Natural killer cell (primary cell): ENCODE measurements at places on chromosomes 6 and 20. TPM values are rescaled to one million over a fixed set of nuclear protein-coding genes. Genes with fewer than 3 reads are reported as not detected.

Gene LTB
- total RNA-seq, result 32.6 TPM

GRCh38 chr6:61585504-61585903 lies 700.5 kb downstream of the KHDRBS2 start:
- no peak for DNase-seq

Gene PNLDC1
- not detected for total RNA-seq

DNA sequence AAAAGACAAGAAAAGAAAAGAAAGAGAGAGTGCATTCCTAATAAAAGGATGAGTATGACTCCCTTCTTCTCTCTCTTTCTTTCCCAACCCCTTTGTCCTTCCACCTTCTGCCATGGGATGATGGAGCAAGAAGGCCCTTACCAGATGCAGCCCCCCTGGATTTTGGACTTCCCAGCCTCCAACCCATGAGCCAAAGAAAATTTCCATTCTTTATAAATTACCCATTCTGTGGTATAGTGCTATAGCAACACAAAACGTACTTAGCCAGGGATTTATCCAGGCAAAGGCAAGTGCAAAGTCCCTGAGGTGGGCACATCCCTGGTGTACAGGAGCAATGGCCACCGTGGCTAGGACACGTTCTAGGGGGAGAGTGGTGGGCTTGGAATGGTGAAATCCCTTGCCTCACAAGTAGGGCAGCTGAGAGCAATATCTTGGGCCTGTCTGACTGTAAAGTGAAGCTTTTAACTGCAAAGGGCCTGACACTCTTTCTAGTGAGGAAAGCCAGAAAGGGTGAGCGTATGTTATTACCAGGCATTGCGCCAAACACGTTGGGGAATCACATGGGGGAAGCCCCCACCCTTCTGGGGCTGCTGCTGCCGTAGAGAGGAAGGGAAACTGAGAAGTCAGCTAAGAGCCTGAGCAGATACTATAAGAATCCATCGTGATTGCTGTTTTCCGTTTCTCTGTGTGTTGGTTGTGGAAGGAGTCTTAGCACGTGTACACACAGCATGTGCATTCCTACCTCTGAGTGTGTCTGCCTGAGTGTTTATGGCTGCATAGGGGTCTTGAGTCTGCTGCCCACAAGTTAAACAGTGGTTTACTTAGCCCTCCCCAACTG lies 50.7 kb upstream of the SIRPA start:
- DNase-seq, result peak; percentile 21

DNA sequence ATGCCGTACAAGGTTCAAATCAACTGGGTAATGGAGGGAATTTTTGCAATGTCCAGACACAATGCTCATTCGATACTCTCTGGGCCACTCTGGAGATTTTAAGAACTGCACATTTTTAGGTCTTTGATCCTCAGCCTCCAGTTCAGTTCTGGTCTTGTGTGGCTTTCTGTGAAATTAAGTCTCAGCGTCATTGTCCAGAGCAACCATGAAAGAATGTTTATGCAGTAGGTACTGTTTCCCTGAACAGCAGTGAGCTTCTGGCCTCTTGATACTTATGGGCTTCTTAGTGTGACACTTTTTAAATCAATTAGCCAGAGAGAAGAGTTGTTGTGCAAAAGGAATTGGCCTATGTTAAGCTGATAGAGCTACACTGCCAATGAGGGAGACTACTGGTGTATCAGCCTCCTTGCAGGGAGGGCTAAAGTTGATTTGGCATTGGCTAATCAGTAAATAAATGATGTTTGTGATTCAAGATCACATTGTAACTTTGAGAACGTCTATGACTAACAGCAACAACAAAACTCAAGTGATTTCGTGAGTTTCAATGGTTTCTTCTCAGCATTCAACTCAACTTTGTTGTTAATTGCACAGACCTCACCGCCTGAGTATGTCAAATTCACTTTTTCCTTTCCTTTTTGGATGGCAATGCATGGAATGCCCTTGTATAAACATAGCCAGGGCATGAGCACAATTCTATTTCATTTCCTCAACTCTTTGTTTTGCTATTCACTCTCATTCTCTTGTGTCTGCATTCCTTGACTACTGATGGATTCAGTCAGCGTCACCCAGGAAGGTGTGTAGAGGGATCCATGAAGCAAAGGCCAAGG lies 85.1 kb downstream of the GJA1 start:
- no peak for DNase-seq

Gene MPIG6B
- 19.0 TPM for total RNA-seq

DNA sequence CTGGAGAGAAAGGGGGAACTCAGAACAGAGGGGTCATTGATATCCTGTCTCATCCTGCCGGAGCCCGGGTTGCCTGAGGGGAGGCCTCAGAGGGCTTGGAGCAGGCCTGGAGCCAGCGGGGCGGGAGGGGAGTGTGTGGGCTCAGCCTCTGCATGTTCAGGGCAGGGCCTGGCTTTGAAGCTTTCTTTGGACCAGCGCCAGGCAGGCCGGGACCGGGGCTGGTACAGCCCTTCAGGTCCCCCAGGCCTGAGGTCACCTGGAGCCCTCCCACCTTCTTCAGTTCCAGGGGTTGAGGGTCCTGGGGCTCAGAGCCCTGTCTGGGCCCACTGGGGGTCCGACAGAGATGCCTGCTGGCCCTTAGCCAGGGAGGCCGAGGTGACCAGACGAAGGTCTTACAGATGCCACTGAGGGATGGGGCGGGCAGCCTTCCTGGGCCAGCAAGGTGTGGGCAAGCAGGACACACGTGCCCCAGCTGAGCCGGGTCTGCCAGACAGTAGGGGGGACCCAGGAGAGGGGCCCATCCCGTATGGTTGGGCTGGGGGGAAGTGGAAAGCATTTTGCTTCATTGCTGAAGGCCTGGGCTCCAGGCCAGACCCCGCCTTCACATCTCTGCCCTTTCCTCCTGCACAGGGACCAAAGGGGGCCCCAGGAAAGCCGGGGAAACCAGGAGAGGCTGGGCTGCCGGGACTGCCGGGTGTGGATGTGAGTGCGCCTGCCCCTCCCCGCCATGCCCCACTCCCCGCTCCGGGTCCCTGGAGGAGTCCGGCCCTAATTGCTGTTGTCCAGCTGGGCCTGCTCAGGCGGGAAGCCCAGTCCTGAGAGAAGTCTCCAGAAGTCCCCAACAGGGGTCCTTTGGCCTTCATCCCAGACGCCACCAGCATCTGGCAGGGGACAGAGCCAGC lies 2.0 kb downstream of the COL9A3 start:
- DNase-seq, result no peak

GRCh38 chr6:122616877-122617276 lies 6.7 kb downstream of the PKIB start:
- DNase-seq, result no peak

DNA sequence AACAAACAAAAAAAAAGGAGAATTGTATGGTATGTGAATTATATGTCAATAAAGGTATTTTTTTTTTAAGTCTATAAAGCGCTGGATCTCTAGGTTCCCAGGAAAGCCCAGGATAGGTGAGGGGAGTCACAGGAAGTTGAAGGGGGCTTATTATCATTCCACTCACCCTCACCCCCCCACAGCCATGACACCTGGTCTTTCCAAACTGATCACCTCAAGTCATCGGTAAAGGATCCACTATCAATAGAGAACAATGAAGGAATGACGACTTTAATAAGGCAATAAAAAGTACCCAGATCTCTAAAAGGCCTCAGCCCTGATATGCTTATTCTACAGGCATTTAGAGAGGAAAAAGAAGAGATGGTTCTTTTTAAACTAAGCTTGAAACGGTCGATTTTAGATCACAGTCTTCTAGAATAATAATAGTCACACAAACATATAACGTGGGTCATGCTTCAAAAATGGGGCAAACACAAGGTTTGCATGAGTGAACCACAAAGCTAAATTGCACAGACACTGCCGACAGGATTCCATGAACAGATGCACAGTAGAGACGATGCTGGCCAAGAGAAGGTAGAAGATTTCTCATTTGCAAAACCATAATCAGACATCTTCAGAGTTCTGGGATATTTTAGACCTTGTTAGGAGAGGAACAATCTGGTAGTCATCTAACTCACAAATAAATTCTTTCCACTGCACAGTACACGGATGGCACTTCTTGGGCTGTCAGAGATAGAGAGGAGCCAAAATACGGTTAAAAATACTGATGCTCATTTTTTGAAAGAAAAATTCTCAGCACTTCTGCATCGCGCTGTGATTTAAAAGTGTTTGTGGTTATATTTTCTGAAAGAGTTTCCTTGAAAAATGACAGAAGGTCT lies 21.0 kb downstream of the ZMYND8 start:
- no peak for DNase-seq

DNA sequence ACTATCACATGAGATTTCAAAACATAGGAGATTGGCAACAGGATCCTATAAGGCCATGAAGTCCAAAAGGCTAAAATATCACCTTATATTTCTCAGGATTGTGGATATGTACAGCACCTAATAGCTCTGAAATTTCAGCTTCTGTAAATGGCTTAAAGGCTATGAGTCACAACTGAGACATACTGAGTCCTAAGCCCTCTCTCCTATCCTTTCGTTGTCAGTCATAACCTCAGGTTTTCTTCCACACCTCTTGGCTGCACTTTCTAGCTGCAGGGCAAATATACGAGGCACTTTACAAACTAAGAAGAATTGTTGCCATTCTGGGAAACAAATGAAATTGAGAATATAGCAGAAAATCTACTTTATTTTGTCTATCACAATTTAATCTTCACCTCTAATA lies 969.9 kb upstream of the EPHA7 start:
- no peak for DNase-seq

Gene CD24
- total RNA-seq, result 0.77 TPM

GRCh38 chr20:17430125-17430950 lies 100.8 kb downstream of the BFSP1 start:
- no peak for DNase-seq

GRCh38 chr6:128179876-128180438 lies 279.1 kb upstream of the THEMIS start:
- DNase-seq, result no peak
